ENCODE measurements at places on chromosomes 6 and 20.

DNA sequence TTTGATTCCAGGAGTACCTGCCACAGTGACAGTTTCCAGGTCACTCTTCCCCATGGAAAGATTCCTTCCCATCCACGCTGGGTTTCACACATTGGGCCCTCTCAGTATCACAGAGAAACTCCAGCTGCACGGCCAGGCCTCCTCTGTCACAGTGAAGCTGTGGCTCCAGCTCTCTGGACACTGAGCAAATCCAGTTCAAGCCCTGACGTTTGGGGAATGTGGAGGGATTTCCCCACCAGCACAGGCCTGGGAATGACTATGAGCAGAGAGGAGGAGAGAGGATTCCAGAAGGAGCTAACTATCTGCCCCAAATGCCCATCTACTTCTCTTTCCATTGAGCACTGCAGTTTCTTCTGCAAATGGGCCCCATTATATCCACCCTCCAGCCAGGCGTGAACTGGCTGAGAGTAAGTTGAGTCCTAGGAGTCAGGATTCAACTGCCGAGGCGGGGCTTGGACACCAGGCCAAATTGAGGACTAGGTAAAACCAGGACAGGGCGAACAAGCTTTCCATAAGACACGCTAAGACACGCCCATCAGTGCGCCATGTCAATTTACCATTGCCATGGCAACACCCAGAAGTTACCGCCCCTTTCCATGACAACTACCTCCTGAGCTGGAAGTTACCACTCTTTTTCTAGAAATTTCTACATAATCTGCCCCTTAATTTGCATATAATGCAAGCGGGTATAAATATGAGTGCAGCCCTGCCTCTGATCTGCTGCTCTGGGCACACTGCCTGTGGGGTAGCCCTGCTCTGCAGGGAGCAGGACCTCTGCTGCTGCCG, 9.2 kb upstream of the BNIP5 start:
- peak; percentile 29 for DNase-seq

- DNase-seq = no peak
Observed at GRCh38 chr6:158751224-158751623, 67.9 kb downstream of the EZR start.

- DNase-seq = peak; percentile 3
Observed at GRCh38 chr20:42191140-42191860, 573.1 kb upstream of the CHD6 start.

- DNase-seq = no peak
Observed at GRCh38 chr6:123716506-123716905, 79.8 kb upstream of the TRDN start.

- DNase-seq = no peak
Observed at GRCh38 chr20:40687384-40688128, 1.5 kb downstream of the MAFB start.

GRCh38 chr6:131453803-131454202, 119.2 kb upstream of the ARG1 start:
- no peak for DNase-seq

DNA sequence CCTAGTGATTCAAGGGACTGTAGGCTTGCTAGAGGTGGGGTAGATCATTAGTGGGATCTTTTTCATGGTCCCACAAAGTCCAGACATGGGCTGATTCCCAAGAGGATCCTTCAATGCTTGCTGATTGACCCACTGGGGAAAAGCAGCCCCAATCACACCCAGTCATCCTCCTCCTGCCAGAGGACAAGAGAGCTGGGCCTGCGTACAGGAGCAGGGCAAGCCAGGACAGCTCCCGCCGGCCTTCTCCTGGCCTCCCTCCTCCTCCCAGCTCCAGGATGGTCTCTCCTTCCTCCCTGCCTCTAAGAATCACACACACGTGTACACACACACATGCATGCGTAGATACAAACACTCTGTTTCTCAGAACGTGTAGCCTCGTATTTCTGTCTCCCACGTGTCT, 27.0 kb downstream of the KCNK15 start:
- no peak for DNase-seq
